ENCODE measurements at places on chromosomes 16 and 17. TPM values are rescaled to one million over a fixed set of nuclear protein-coding genes. Genes with fewer than 3 reads are reported as not detected.

PLD6 gene
- 6.6 TPM for total RNA-seq

CLEC18B gene
- total RNA-seq = 0.57 TPM

PABPN1L gene
- total RNA-seq = not detected

SLC6A4 gene
- not detected for total RNA-seq

ARL6IP1 gene
- 212 TPM for total RNA-seq

MILR1 gene
- 1.2 TPM for total RNA-seq

TBC1D26 gene
- total RNA-seq = not detected

ATP2A3 gene
- 306 TPM for total RNA-seq

PRAC1 gene
- total RNA-seq = not detected

MAPK7 gene
- 43.0 TPM for total RNA-seq

RABEP2 gene
- total RNA-seq = 21.5 TPM

MPP2 gene
- 0.86 TPM for total RNA-seq

ASGR1 gene
- 0.91 TPM for total RNA-seq

PRSS33 gene
- total RNA-seq = not detected

PTX4 gene
- not detected for total RNA-seq

CAPN15 gene
- 89.0 TPM for total RNA-seq

HBA2 gene
- total RNA-seq = not detected

KIF2B gene
- not detected for total RNA-seq

VAT1L gene
- total RNA-seq = not detected

All from T-helper 2 cell treated with Interferon-gamma antibody and Interleukin-4, amounts not matched to agents 100 ng/mL and 5 ng/mL, for 36 hours (primary cell).